ENCODE measurements at places on chromosomes 7 and 10.

GRCh38 chr7:45153233-45153632 is 4.4 kb upstream of the RAMP3 start:
- no peak for DNase-seq

GRCh38 chr10:19929506-19930140 is 113.4 kb downstream of the PLXDC2 start:
- DNase-seq, result no peak

DNA sequence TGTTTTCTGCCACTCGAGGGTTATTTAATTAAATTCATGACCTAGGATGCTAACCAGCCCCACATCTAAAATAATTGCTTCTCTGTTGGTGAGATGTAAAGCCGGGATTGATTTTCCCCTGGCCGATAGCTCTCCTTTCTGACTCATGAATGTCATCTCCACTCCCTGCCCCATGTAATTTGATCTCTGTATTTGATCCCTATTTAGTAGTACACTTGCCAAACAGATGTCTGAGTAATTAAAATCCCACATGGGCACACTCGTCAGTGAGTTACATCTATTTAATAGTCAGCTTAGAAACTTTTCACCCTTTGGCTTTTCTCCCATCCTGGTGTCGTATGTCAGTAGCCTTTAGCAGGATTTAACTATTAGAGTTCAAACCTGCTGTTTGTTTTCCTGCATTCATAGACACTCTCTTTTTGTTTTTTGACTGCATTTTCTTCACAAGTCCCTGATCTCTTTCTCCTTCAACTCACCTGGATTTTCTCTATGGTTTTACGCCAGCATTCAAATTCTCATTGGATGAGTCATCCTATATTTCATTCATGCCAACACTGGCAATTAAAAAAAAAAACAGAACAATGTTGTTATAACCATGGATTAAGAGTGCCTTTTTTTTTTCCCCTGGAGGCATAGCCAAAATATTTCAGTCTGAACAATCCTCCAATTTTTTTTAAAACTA is 82.7 kb downstream of the SPAG6 start:
- no peak for DNase-seq

- peak; percentile 87 for DNase-seq
These were observed 47.5 kb downstream of the ZNF680 start for GRCh38 chr7:64515330-64515729.

- no peak for DNase-seq
These were observed 310.4 kb downstream of the CTNNA3 start for GRCh38 chr10:67385566-67385965.

GRCh38 chr7:47389171-47389922 is 192.6 kb downstream of the TNS3 start:
- DNase-seq, result no peak

- no peak for DNase-seq
These were observed 122.2 kb downstream of the TWIST1 start for GRCh38 chr7:18995270-18995671.

GRCh38 chr10:58921421-58921855 is 255.0 kb upstream of the PHYHIPL start:
- DNase-seq, result no peak

DNA sequence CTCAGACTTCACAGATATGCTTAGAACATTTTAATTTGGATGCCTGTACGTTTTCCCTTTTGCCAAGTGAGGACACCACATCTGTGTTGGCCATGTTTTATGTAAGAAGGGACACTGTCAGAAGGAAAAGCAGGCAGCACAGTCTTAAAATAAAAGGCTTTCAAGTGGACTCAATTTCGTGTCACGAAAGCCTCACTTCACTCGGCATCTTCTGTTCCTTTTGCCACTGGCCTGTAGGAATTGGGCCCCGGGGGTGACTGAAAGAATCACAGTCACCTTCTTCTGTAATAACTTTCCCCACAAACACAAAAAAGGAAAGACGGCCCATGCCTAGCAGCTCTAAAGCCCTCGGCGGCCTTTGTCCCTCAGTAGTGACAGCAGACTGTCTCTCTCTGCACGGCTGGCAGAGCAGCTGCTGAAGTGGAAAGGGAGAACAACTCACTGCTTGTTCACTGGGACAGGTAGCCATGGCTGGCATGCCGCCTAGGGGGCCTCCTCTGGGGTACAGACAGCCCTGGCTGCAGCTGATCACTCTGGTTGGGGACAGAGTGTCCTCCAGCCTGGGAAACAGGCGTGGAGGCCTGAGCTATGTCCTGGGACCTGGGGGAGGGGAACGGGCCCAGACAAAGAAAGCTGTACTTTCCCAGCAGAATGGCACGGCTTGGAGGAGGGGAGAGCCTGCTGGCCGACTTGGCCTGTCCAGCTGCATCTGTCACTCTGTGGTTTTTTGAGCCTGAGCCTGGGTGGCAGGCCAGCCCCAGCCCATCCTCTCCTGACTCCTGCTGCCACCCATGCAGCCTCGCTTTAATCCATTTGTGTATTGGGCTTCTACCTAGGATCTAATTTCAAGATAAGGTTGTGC is 4.4 kb downstream of the RASSF4 start:
- no peak for DNase-seq
